ENCODE measurements at places on chromosomes 16 and 17.

GRCh38 chr16:49688036-49688697, 167.7 kb downstream of the ZNF423 start:
- no peak for DNase-seq

DNA sequence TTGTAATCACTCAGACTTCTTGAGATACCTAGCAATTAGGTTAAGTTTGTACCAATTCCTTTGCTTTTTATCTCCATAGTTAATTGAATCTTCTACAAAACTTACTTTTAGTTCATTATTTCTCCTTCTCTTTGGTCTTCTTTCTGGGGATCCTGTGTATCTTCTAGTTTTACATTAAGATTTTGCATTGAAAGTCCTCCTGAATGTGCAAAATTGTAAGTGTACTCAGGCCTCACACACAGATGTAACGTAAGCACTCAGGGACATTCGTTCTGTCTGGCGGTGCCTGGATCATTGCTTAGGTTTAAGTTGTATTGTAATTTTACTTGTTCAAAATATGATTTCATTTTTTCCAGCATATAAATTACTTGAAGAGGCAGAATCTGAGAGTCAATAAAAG, 222.6 kb upstream of the CPHXL start:
- no peak for DNase-seq

GRCh38 chr17:58279736-58280479, 827 bp downstream of the MPO start:
- DNase-seq: no peak

GRCh38 chr17:36493956-36494355, 7.5 kb downstream of the ZNHIT3 start:
- no peak for DNase-seq

- DNase-seq: no peak
Measured at GRCh38 chr17:46818316-46818928, at the start of gene WNT3. TSS of gene WNT3 (minus strand) at chr17:46818692. CDS start at chr17:46818597, 95 bp downstream.

GRCh38 chr17:49832840-49833599, 14.8 kb downstream of the TAC4 start:
- DNase-seq: no peak

- no peak for DNase-seq
Measured at GRCh38 chr16:8663192-8664089, 11.0 kb upstream of the ABAT start.

GRCh38 chr16:22683730-22684573, 130.0 kb upstream of the HS3ST2 start:
- DNase-seq: no peak

- DNase-seq: no peak
Measured at GRCh38 chr17:18377437-18378204, at the start of gene EVPLL. TSS of gene EVPLL (plus strand) at chr17:18377778. CDS start at chr17:18380938, 3,160 bp downstream.

DNA sequence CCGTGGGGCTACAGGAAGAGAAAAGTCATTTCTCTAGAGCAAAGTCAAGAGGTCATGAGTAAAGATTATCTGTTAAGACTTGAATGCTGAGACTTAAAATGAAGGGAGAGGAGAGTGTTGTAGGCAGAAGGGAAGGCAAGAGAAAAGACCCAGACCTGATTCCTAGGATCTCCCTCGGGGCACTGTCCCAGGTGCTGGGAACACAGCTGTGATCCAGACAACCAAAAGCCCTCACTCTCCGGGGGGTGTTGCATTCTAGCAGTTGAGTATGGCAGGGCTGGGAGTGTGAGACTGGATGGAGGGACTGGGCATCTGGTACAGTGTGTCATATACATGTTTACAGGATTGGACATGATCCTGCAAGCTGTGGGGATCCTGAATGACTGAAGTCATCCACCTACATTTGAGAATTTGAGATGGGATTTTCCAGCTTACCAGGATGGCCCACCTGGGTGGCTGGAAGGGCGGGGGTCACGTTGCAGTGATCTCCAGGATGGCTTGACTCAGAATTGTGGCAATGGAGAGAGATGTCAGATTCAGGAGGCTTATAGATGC, 29.1 kb downstream of the ARSG start:
- DNase-seq: no peak

GRCh38 chr17:51585514-51586104, 325.3 kb downstream of the UTP18 start:
- no peak for DNase-seq

GRCh38 chr17:17493249-17493985, 2.8 kb downstream of the RASD1 start:
- no peak for DNase-seq
